ENCODE measurements at places on chromosomes 12 and 14.

GRCh38 chr14:71204231-71204630 is 297.0 kb downstream of the PCNX1 start:
- no peak for DNase-seq

- DNase-seq: no peak
Measured at GRCh38 chr12:106140223-106140986, 1.7 kb upstream of the NUAK1 start.

- no peak for DNase-seq
Measured at GRCh38 chr12:19897900-19898408, 458.7 kb downstream of the AEBP2 start.

GRCh38 chr14:23408307-23408630 is 196 bp upstream of the MYH6 start:
- DNase-seq: no peak

GRCh38 chr12:103848917-103849491 is 8.0 kb upstream of the NT5DC3 start:
- DNase-seq: no peak

DNA sequence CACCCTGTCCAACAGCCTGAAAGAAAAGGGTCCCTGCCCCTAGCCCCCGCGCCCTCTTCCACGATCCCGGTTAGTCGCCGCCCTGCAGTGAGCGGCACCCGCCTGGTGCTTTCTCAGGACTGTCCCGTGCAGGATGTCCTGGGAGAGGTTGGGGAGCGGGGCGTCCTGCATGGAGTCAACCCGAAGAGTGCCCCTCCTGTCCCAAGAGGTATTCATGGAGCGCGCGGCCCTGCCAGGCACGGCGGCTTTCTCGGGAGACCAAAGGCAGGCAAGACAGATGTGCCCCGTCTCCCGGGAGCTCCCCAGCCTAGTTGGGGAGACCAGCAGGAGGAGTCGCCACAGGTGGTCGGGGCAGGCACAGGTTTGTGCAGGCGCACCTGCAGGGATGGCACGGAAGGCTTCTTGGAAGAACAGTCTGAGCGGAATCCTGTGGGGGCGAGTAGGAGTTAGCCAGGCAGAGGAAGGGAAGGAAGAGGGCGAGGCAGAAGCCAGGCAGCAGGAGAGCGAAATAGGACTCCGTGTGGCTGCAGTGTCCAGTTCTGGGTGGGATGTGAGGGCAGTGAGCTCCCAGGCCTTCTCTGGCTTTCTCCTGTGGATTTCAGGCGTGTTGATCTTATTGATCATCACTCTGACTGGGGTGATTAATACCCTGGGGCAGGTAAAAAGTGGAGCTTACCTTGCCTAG is 723 bp downstream of the SIVA1 start:
- no peak for DNase-seq

GRCh38 chr12:39401459-39401858 is 41.5 kb downstream of the KIF21A start:
- DNase-seq: no peak

DNA sequence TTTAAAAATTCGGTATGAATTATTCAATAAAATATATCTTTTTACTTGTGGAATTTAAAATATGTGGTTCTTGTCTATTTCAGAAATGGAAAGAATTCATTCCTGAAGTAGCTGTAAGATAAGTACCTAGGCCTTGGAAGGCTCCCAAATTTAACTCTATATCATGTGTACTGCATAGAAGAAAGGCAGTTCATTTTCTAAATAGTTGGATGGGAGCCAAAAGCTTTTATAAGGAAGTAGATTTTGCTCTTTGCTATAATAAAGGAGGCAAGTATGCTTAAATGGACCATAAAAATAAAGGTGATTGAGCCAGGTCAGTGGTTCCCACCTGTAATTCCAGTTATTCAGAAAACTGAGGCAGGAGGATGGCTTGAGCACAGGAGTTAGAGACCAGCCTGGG is 187.5 kb downstream of the ATXN7L3B start:
- no peak for DNase-seq

- DNase-seq: no peak
Measured at GRCh38 chr14:105126981-105127329, 41.6 kb downstream of the JAG2 start.

DNA sequence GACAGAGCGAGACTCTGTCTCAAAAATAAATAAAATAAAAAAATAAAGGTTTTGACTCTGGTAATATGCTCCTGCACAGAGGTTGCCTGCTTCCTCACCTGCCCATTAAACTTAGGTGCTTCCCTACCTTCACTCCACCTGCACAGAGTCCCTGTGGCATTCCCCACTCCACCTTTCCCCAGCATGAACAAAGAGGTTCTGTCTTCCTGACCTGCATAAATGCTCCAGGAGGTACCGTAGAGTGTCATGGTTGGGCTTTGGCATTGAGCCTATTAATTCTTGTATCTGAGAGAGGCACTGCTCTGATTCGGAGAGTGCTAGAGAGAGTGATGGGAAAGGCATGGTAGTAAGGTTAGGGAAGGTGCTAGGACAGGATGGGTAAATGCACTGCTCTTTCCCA is 6.3 kb downstream of the ARHGAP9 start:
- no peak for DNase-seq

- no peak for DNase-seq
Measured at GRCh38 chr12:46803517-46803916, 22.3 kb downstream of the SLC38A4 start.

- DNase-seq: no peak
Measured at GRCh38 chr14:104162495-104162894, 24.1 kb downstream of the KIF26A start.

- no peak for DNase-seq
Measured at GRCh38 chr12:52442600-52443061, 8.5 kb upstream of the KRT75 start.

DNA sequence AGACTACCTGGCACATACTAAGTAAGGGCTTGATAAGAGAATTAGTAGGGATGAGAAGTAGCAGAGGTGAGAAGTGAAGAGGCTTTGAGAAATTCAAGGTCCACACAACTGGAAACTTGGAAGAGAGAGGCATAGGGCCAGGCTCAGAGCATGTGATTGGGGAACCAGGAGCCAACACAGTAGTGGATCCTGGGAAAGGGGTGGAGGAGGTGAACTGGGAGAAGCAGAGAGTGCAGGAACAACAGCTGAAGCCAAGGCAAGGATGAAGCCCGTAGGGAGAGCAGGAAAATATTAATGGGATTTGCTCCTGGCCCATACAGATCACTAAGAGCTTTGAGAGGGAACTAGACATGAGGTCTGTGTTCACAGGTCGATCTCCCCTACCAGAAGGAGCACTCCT is 1.4 kb upstream of the ITGB7 start:
- no peak for DNase-seq

GRCh38 chr12:10501030-10501429 is 4.7 kb upstream of the EIF2S3B start:
- no peak for DNase-seq

- DNase-seq: no peak
Measured at GRCh38 chr12:27965966-27966365, 6.6 kb downstream of the PTHLH start.

- DNase-seq: no peak
Measured at GRCh38 chr12:75508159-75508558, 3.2 kb downstream of the KRR1 start.

DNA sequence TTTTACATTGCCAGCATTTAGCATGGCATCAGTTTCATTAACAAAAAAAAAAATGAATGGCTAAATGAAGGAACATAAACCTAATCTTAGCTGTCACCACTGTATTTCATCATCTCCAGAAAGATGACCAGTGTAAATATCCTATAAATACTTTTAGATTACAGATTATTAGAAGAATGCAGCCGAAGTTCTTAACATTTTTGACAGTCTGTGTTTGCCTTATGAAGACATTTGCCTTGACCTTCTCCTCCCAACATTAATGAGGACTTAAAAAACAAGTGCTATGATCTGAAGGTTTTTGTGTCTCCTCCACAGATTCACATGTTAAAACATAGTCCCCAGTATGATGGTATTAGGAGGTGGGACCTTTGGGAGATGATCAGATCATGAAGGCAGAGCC is 253.0 kb downstream of the SNAPC1 start:
- no peak for DNase-seq

DNA sequence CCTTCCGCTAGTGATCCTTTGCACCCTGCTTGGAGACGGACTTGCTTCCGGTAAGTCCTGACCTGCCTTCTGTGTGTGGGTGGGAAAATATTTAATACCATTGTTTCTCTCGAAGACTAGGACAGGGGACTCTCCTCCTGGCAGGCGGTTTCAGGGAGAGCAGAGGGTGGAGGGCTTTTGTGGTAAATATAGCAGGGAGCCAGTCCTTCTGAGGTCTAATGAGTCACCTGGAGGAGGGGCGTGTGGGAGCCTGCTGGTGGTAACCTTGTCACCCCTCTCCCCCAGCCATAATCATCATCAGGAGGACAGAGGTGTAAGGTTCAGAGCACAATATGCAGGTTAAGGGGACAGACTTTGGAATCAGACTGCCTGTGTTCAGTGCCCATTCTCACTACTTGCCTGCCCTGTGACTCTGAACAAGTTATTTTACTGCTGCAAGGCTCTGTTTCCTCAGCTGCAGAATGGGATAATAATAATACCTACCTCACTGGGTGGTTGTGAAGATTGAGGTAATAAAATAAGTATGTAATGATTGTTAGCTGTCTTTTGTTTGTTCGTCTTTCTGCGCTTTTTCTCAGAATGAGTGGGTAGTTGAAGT is 47.4 kb downstream of the SUSD6 start:
- no peak for DNase-seq

DNA sequence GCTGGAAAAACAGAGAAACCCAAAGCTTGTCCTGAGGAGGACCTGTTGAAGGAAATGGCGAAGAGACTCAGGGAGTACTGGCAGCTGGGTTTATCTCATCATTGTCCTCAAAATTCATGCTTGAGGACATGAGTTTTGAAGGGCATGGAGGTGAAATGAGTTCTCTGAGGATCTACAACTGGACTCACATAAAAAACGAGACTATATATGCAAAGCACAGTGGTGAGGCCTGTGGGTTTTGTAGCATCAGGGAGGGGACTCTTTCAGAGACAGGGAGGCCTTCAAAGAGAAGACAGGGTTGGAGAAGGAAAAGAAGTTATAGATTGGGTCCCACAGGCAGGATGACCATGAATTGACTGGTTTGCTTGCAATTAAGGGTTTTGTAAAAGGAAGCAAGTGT is 71.3 kb upstream of the SCN8A start:
- DNase-seq: no peak

Measured in NCI-H187 treated with DMSO at 0.1 percent for 48 hours (cell line).